ENCODE measurements at places on chromosomes 3 and 15.

DNA sequence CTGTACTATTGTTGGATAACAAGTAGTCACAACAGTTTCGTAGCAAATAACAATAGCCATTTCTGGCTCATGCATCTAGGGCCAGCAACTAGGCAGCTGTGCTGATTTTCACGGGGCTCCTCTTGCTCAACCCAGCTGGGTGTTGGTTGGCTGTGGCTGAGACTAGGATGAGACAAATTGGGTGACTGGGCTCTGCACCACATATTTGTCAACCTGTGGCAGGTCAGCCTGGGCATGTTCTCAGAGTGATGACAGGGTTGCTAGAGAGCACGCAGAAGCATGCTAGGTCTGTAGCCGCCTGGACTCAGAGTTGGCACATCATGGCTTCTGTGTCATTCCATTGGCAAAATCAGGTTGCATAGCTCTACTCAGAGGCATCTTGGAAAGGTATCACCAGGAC is 175.9 kb downstream of the OTOL1 start:
- DNase-seq, result no peak

GRCh38 chr3:129473067-129473768 is 33.2 kb downstream of the IFT122 start:
- no peak for DNase-seq

- DNase-seq, result no peak
Measured at GRCh38 chr15:31345606-31346366, 19.2 kb downstream of the KLF13 start.

GRCh38 chr3:73600293-73600938 is 24.3 kb downstream of the PDZRN3 start:
- no peak for DNase-seq

GRCh38 chr15:75109736-75110130 is 86.3 kb downstream of the PPCDC start:
- DNase-seq, result no peak

DNA sequence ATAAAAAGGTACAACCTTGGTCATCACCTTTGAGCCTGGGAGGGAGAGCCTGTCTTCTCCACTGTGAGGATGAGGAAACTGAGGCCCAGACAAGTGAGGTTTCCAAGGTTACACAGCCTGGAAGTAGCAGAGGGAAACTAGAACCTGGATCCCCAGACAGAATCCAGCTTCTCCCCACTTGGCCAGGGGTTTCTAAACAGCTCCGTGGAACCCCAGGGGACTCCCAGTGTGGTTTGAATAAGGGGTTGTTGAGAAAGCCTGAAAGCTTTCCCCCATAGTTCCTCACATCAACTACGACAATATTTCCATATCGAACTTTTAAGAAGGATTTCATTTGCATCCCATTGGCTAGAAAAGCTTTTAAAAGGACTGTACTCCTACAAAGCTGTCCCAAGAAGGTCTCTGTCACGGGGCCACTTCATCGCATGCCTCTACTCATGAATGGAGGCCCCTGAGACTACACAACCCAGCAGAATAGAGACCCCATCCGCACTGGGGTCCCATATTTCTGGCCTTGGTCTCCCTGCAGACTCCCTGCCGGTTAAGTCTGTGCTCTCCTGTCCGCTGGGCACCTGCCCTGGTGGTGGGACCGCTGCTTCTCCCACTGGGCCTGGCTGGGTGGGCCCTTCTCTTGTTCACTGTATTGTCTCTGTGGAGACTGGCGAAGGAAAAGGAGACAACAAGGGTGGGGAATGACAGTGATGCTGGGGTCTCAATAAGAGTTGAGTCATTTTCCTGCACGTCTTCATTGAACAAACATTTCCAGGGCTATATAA is 178.5 kb downstream of the SMAD6 start:
- no peak for DNase-seq

DNA sequence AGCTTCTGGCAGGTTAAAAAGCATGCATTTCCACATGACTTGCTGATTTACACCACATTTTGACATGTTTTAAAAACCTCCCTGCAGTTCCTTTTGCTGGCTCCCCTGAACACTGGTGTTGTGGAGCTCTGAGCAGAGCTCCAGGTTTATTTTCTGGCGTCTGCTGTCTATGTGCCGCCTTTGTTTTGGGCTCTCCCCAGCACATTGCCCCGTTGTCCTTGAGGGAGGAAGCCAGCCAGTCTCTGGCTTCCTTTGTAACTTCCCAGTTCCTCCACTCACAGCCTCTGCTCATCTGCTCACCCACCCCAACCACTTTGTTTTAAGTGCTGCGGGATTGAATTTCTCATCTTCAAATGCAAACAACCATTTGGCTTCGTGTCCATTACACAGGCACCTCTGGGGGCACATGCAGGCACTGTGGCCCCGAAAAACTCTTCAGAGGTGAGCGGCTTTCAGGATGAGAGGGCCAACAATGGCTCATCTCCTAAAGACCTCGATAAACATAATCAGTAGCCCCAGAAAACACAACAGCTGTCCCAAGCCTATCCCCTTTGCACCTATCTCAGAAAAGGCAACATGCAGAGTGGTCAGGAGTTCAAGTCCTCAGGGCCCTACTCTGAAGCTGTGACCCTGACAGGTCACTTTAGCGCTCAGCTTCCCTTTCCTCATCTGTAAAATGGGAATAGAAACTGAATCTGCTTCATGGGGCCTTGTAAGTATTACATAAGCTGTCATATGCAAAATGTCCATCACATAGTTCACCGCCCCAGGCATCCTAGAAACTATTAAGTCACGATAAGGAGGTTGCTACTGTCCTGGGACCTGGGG is 1.3 kb upstream of the MEF2A start:
- DNase-seq, result peak; percentile 6

DNA sequence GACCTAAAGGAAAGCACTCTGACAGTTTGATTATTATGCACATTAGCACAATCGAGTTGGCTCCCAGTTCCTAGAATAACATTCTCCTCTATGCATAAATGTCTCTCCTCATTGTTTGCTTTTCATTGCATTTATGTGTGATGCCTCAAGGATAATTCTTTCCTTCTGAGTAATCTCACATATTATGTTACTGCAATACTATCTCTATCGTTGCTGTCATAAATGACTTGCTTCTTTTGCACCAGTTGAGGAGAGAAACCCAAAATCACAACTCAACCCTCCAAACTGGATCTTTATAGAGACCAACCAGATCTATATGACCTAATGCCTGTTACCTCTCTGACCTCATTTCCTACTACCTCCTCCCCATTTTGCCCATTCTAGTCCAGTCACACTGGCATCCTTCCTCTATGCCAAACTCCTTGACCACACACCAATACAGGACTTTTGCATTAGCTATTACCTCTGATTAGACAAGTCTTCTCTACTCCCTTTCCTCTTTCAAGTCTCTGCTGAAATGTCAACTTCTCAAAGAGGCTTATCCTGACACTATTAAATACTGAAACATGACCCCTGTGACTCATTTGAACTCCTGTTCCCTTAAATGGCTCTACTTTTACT is 1026.0 kb downstream of the TUSC7 start:
- no peak for DNase-seq

GRCh38 chr3:112167758-112168157 is 34.7 kb upstream of the GCSAM start:
- no peak for DNase-seq

DNA sequence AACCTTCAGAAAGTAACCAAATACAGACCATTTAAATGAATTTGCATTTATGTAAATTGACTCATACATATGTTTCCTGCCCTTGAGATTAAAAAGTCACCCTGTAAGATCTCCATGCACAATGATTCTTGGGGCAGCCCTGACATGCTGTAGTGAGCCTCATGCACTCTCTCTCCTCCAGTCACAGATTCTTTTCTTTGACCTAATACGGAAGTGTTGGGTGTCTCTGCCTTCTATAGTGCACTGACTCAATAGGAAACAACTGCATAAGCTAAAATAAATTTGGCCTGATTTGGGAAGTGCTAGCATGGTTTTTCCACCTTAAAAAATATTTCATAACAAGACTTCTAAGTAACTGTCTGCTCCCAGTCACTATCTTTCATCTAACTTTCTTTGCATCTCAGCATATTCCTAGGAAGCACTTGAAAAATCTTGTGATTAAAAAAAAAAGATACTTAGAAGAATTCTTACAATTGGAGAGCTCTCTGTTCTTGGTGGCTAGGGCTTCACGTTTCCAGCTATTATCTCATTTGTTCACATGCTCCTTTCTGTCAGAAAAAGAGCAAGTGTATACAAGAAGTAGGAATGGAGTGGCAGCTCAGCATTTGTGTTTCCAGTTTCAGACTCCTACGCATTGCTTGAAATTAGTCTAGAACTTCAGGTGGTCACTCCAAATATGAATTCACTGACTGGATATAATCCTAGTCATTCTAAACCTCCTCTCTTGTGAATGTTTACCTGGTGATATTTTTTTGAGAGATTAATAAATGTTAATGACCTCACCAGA is 207.9 kb upstream of the COL8A1 start:
- DNase-seq, result no peak

DNA sequence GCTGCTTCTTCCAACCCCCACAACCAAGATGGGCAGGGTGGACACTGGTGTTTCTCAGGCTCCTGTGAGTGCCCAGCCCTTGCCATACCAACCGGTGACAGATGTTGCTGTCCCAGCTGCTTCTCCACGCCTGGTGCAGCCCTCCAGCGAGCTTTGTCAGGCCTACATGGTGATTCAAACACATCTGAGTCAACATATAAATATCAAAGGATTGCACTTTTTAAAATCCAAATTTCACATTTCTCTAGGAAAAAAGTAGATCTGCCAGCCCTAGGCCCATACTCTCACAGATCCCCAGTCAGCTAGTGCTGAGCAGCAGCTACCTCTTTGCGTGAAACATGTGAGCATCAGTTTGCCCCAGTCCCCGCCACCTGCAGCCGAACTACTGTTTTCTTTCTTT is 52.7 kb downstream of the RPN1 start:
- DNase-seq, result no peak

GRCh38 chr3:181756645-181757297 is 45.0 kb downstream of the SOX2 start:
- no peak for DNase-seq

DNA sequence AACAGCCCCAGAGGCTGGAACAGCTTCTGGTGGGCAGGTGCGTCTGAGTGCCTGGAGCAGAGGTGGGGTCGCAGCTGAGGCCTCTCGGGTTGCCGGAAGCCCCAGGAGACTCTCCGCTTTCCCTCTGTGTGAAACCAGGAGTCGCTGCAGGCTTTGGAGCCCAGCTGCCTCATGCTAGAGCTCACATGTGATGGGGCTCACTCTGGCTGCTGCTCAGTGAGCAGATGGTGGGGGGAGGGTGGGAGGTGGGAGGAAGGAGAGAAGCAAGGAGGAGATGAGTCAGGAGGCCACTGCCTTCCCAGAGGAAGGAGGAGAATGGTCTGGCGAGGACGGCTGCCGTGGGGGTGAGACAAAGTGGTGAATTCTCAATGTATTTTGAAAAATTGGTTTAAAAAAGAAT is 290.1 kb upstream of the CHRNA7 start:
- DNase-seq, result no peak

- peak; percentile 45 for DNase-seq
Measured at GRCh38 chr3:129627350-129628168, 21.1 kb upstream of the PLXND1 start.

DNA sequence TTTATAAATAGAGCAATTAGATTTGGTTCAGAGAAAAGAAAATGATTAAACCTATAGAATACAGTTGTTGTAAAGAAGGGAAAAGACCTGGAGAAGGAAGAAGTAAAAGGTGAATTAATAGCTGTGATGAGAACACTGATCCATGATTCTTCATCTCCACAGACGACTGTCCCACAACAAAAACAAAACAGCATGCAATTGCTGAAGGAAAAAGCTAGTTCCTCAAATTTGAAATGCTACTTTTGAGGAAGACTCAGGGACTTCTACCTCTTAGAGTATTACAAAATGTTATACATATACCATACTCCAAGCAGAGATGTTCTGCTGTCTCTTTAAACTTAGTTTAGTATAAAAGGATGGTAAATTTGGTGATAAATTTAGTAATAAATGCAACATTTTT is 21.5 kb downstream of the ALCAM start:
- DNase-seq, result no peak

GRCh38 chr3:74139648-74140047 is 474.8 kb downstream of the CNTN3 start:
- no peak for DNase-seq

DNA sequence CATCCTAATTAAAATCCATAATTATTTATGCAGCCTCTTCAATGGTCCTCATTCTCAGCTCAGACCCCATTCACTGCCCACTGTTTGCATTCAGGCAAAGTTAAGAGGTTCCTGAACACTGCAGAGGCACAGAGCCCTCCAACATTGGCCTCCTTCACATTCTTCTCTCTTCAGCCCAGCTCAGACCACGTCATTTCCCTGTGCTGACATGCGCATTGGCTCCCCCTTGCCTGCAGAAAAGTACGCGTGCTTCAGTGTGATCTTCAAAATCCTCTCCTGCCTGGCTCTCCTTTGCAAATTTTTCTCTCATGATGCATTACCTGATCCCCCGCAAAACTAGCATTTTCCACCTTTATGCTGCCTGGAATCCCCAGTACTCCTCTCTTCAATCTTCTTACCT is 552.3 kb downstream of the NTRK3 start:
- no peak for DNase-seq

DNA sequence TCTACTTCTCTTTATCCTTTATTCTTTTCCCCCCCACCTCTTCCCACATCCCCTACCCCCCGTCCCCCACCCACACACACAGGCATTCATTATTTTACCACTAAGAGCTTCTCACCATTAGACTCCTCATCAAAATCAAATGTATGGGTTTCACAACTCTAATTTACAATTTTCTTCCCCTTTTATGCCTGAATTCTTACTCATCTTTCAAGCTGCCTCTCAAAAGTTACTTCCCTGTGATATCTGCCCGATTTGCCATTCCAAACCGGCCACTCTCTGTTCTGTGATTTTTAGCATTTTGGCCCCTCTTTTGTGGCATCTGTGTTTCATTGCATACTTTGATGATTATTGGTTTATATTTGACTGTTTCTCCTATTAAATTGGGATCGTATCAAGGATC is 42.2 kb downstream of the SLC9A9 start:
- DNase-seq, result no peak

- no peak for DNase-seq
Measured at GRCh38 chr3:47057212-47057671, 77.8 kb downstream of the NBEAL2 start.

- no peak for DNase-seq
Measured at GRCh38 chr15:88185584-88185983, 71.0 kb downstream of the NTRK3 start.

- no peak for DNase-seq
Measured at GRCh38 chr3:124532071-124532470, 198.2 kb upstream of the UMPS start.

DNA sequence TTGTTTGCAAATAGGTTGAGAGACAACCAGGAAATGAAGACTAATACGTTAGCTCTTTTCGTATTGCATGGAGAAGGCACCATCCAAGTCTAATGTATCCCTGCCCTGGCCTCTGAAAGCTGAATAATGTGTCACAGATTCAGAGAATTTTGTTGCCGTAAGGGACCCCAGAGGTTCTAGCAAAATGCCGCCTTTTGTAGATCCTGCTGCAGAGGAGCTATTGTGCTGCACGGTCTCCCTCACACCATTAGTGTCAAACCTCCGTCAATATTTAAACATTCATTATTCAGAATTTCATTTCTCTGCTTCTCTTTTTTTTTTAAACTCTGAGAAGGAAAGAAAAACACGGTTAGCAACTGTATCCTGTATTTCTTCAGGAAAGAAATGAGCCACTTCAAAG is 238.7 kb downstream of the EPHB1 start:
- no peak for DNase-seq

- no peak for DNase-seq
Measured at GRCh38 chr3:89740080-89740880, 632.9 kb downstream of the EPHA3 start.

GRCh38 chr3:157064402-157064801 is 95.5 kb downstream of the CCNL1 start:
- DNase-seq, result no peak
